Activated naive CD4-positive, alpha-beta T cell treated with anti-CD3 and anti-CD28 coated beads, Interleukin-2, amount 50 U/mL, for 16 hours (primary cell): ENCODE measurements at places on chromosomes 16 and 17.

DNA sequence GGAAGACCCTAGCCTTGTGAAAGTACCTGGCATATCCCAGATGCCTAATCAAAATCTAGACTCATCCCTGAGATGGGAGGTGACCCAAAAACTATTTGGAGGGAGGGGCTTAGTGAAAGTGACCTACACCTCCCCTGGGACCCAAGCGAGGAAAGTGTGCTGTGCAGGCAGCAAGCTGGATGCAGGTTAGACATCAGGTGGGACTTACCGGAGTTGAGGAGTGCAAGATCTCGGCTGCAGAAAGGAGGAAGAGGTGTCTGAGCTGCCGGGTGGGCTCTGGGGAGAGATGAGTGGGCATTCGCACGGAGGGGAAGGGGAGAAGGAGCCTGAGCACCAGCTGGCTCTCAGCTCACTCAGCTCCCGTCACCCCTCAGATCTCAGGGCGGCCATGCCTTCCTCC lies 10.3 kb upstream of the SBK1 start:
- DNase-seq: no peak

DNA sequence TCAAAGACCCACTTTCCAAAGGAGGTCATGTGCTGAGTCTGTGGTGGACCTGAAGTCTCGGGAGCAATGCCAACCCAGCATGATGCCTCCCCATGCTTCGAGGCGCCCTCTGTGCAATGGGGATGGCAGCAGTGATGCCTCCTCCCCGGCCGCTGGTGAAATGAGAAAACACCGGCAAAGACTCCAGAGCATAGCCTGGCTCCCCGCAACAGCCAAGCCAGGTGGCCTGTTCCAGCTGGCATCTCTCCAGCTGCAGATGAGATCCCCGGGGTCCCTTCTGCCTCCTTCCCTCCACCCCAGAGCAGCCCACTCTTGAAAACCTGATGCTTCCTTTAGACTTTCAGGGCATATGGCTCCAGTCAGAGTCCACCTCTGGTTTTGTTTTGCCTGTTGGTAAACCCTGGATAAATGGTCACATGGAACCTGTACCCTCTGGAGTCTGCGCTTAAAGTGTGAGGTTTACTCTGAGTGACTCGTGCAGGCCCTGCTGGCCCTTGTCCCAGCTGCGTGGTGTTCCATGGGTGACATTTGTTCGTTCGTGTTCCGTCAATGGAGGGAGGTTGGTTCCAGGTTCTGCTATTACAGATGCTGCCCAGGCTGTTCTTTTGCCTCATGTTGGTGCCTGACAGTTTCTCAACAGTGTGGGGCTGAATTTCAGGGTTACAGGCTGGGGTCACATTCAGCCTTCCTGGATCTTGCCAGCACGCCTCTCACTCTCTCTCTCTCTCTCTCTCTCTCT lies 181.8 kb upstream of the CIBAR2 start:
- no peak for DNase-seq

DNA sequence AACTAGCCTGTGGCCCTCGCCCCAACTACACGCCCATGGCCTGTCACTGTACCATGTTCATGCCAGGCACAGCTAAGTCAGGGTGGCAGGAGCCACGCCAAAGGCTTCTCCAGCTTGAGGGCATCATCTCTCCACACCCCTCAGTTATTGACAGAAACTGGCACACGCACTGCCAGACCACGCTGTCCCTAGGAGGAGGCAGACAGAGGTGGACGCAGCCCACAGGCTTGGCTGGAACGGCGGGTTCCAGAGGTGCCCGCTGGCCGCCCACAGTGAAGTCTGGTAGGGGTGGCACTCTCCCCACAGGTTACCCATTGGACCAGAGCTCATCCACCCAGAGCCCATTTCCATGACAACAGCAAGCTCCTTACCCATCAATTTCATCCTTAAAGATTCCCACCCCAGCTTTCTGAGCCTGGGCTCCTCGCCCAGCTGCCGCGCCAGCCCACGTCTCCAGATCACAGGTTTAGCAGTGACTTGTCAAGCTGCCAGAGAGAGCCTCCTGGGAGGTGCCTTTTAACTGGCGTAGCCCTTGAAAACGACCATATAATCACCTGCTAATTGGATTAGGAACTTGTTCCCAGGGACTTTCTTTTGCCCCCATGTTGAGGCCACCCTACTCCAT lies 27.9 kb downstream of the RPRML start:
- DNase-seq: no peak

DNA sequence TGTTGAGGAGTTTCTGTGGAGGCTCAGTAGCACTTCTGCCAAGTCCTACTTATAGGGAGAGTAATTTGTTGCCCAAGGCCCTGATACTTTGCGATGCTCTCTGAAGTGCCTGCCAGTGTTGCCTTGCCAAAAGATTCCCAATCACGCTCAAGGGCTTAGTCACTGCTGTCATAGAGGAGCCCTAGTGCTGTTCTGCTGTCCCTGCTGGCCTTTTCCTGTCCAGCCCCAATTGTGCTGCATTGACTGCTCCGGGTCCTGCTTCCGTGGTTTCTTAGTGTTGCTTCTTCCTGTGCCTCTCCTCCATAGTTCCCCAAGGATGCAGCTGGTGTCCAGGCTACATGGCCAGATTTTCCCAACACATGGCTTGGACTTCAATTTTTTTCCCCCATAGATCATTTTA lies 13.9 kb downstream of the NUP93 start:
- no peak for DNase-seq
